Right lobe of liver (tissue), 6 donors: ENCODE measurements at places on chromosomes 11 and 22. TPM values are rescaled to one million over a fixed set of nuclear protein-coding genes. Genes with fewer than 3 reads are reported as not detected.

GRCh38 chr11:94332814-94333213, 28.4 kb downstream of the IZUMO1R start:
- no peak for DNase-seq

- DNase-seq, result no peak
Observed at GRCh38 chr11:130426223-130426836, 2.1 kb downstream of the ADAMTS8 start.

Gene RAG1
- 1.1 TPM for total RNA-seq

Gene OR8B3
- total RNA-seq, result not detected

Gene CALCA
- total RNA-seq, result not detected

Gene TRIM29
- not detected for total RNA-seq
